ENCODE measurements at places on chromosomes 3 and 15.

DNA sequence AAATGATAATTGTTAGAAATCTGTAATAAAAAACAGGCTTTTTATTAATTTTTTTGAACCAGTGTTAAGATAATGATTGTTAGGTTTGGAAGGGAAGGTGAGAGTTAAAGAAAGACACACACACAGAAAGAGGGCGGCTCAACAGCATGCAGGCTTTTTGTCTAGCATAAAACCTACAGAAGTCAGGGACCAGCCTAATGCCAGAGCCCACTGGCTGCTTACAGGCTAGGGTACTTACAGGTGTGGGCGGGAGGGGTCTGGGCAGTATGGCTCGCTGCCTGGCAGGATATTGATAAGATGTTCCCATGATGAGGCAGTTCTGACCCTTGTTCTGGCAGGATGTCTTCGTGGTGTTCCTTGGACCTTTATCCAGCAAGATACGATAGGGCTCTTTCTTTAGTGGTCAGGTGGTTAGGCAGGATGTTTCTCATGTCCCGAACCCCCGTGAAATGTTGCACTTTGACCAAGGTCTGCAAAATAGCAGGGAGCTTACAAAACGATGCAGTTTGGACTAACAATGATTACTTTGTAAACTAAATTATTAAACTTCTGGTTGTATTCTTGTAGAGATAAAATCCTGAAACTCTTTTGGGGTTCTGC lies 84.7 kb downstream of the DCUN1D1 start:
- DNase-seq: no peak

- DNase-seq: no peak
Observed at GRCh38 chr3:142888481-142889211, at the start of gene PCOLCE2. Gene PCOLCE2 (minus strand): TSS chr3:142889083. CDS start chr3:142888896, 187 bp downstream.

GRCh38 chr15:56866803-56867202 lies 51.6 kb upstream of the TCF12 start:
- no peak for DNase-seq

- DNase-seq: no peak
Observed at GRCh38 chr3:108223928-108224327, 1.7 kb upstream of the IFT57 start.

GRCh38 chr15:49372366-49372765 lies 50.7 kb upstream of the FGF7 start:
- DNase-seq: no peak

DNA sequence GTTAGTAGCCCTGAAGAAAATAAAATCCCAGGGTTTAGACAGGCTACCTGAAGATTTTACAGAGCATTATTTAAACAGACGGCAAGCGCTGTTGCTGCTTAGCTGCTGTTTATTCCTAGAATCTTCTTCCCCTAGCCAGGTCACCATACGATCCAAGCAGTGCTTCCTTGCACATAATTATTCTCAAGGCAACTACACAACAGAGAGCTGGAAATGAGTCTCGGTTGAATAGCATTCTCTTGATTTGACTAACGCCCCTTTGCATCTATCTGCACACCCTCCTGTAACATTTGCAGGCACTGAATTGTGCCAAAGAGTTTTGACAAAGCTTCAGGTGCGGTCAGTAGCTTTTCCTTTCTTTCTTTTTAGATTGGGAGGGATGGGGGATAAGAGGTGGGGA lies 564.4 kb downstream of the TBL1XR1 start:
- DNase-seq: no peak

GRCh38 chr15:35112346-35112745 lies 27.3 kb upstream of the NANOGP8 start:
- DNase-seq: no peak

DNA sequence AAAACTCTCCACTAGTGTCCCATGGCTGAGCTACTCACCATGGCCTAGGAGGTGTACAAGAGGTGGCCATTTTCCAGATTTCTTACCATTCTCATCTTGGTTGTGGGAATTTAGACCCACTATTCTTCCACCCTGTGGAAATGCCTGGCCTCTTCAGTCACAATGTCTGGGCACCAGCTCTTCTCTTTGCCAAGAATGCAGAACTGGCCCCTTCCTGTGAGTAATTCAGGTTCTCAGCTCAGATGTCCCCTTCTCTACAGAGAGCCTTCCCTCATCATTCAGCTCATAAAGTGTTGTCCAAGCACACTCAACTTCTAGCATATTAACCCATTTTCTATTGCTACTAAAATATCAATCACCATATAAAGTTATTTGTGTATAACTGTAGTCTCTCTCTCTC lies 575.5 kb upstream of the KCNMB2 start:
- no peak for DNase-seq

DNA sequence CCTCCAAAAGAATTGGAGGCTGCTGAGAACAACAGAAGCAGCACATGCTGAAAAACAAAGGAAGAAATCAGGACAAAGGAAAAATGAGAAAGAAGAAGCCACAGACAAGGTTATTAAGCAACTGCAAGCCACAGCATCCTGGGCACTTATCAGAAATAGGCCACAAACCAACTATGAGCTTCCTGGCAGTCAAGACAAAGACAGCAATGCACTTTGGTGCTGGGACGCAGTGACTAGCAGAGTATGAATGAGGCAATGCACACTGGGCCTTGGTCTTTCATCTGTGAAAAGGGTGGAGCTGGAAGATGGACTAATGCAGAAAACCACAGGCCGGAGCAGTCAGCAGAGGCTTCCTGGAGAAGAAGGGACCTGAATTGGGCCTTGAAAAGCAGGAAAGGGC lies 56.0 kb upstream of the LINGO1 start:
- no peak for DNase-seq

- DNase-seq: no peak
Observed at GRCh38 chr3:133988631-133989161, 41.0 kb downstream of the SLCO2A1 start.

GRCh38 chr15:80105193-80105592 lies 45.7 kb downstream of the ZFAND6 start:
- no peak for DNase-seq

- DNase-seq: no peak
Observed at GRCh38 chr3:53775834-53776251, 70.4 kb downstream of the CHDH start.

GRCh38 chr15:42672444-42672843 lies 64.5 kb downstream of the CDAN1 start:
- no peak for DNase-seq

- DNase-seq: peak; percentile 54
Observed at GRCh38 chr15:43105077-43105736, 631 bp downstream of the UBR1 start.

DNA sequence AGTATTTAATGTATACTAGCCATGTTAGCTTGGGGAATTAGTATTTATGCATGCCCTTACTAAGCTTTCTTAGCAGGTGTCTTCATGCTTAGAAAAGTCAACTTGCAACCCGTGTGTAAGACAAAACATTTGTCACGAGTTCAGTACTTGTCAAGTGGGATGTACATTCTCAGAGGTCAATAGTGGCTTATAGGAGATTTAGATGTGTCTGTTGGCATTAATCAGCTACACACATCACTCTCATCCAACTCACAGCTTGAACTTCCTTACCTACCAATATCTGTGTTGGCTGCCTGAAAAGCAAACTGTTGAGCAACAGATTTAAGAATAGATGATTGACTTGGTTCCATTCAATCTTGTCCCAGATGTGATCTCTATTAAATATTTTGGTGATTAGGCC lies 109.5 kb downstream of the ROBO2 start:
- no peak for DNase-seq

- peak; percentile 3 for DNase-seq
Observed at GRCh38 chr3:22886439-22887068, 316.6 kb upstream of the UBE2E2 start.

DNA sequence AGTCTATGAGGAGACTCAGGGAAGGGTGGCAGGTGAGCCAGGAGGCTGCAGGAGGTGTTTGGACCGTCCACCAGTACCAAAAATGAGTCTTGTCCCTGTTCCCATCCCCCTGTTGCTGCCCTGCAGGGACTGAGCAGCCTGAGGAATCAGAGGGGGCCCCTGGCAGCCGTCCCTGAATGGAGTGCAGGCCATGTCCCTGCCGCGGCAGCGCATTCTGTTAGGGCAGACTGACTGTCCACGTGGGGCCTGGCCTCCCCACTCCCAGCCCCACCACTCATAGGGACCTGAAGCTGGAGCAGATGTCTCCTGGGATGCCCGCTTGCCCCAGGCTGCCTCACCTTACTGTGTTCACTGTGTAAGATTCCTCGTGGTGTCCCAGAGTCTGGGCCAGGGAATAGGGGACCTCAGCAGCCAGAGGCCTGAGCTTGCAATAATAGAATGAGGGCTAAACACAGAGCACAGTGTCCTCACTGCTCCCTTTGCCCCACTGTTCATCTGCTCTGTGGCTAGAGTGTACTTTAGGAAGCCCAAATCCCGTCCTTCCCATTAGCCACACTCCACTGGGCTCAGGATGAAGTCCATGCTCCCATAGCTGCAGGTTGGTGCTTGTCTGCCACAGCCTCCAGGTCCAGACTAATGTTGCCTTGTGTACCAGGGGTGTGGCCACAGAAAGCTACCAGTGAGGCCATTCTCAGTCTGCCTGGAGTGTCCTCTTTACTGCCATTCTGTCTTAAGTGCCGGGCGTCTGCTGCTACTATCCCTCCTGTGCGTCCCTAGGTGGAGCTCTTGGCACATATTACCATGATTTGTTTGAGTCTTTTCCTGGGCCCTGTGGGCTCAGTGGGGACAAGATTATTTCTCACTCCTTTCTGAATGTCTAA lies 63.2 kb downstream of the HCN4 start:
- DNase-seq: no peak

- no peak for DNase-seq
Observed at GRCh38 chr3:140068494-140069017, 133.6 kb downstream of the CLSTN2 start.

DNA sequence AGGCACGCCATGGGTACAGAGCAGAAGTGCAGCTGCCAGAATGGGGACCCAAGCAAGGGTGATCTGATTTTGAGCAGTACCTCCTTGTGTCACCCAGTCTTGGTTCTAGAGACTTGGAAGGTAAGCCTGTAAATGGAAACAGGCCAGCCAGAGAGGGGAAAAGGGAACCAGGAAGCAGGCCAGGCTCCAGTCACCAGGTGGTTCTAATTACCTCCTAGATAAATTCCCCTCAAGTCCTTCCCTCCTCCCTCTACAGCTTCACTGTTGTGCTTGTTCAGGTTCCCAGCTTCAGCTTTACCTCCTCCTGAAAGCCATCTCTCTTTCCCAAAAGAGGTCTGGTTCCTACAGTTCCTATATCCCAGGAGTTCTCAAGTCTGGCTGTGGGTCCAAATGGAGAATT lies 58.8 kb upstream of the SLC7A14 start:
- DNase-seq: no peak

- DNase-seq: no peak
Observed at GRCh38 chr3:97658668-97659285, 105.8 kb upstream of the ARL6 start.

- DNase-seq: no peak
Observed at GRCh38 chr15:58593870-58594269, 155.6 kb downstream of the ADAM10 start.

GRCh38 chr3:87780811-87781210 lies 278.0 kb downstream of the CGGBP1 start:
- no peak for DNase-seq

DNA sequence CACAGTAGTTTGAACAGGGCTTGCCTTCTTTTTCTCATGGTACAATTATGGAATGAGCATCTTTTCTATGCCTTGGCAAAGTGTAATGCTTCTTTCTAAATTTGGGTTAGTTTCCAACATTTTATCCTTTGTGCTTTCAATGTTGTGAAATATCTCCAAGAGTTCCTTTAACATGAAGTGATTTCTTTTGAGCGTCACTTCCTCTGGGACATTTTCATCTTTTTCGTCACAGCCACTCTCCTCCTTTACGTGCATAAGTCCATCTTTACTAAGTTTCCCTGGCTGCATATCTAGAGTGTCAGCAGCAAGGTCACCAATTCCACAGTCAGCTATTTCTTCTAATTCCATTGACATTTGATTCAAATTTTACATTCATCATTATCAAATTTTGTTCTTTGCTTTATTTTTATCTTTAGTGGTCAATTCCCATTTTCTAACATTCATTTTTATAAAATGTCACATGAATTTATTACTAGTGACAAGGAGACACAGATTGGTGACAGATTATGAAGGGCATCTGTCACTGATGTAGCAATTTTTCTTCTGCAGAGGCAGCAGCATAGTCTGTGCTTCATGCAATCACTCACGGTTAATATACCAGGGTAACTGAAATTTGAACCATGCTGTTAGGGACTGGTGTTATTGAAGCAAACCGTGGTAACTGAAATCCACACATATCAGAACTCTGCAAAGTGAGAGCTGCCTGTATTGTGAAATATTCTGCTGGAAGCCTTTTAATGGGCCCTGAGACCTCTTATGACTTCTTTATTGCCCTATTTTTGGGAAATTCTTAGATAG lies 126.5 kb upstream of the THBS1 start:
- no peak for DNase-seq

- DNase-seq: no peak
Observed at GRCh38 chr3:127690823-127691452, 18.2 kb downstream of the ABTB1 start.

GRCh38 chr3:197269024-197269423 lies 29.4 kb downstream of the DLG1 start:
- no peak for DNase-seq

DNA sequence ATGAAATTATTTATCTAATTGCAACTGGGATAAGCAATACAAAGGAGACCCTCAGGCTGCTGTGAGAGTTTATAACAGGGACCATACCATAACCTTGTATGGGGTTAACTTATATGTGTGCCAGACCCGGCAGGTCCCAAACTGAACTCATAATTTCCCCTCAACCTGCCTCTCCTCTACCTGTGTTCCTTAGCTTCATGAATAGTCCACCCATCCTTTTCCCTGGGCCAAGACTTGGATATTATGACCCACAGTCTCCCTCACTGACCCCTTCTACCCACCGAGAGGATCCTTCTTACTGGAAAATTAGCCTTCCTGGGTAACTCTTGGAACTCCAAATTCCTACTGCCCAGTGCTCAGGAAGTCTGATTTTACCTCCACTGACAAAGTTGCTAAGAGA lies 3.4 kb upstream of the TSPAN3 start:
- DNase-seq: no peak

- DNase-seq: no peak
Observed at GRCh38 chr15:48619446-48619845, 26.1 kb downstream of the FBN1 start.

DNA sequence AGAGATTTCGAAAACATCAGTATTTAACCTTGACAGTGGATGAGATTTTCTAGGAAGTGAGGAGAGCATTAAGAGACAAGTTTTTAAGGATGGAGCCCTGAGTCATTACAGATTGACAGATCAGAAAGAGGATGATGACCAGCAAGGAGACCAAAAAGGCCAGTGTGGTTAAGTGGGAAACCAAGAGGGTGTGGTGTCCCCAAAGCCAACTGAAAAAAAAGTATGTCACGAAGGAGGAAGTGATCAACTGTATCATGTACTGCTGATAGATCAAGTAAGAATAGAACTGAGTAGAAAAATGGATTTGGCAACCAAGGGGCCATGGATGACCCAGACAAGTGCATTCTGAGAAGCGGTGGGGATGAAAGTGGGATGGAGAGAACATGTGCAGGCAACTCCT lies 491.8 kb downstream of the FHIT start:
- no peak for DNase-seq

- DNase-seq: no peak
Observed at GRCh38 chr3:120864541-120864940, 43.5 kb upstream of the STXBP5L start.

- DNase-seq: no peak
Observed at GRCh38 chr15:67394873-67395639, 125.9 kb upstream of the C15orf61 start.

GRCh38 chr15:40582726-40583246 lies 11.3 kb upstream of the KNL1 start:
- DNase-seq: no peak
